Brain (organoid and tissue), 16 donors: ENCODE measurements at places on chromosomes 3 and 15.

GRCh38 chr3:104878395-104878794 is 488.3 kb upstream of the ALCAM start:
- DNase-seq: no peak

GRCh38 chr3:186327912-186328487 is 34.0 kb downstream of the DGKG start:
- DNase-seq: no peak

DNA sequence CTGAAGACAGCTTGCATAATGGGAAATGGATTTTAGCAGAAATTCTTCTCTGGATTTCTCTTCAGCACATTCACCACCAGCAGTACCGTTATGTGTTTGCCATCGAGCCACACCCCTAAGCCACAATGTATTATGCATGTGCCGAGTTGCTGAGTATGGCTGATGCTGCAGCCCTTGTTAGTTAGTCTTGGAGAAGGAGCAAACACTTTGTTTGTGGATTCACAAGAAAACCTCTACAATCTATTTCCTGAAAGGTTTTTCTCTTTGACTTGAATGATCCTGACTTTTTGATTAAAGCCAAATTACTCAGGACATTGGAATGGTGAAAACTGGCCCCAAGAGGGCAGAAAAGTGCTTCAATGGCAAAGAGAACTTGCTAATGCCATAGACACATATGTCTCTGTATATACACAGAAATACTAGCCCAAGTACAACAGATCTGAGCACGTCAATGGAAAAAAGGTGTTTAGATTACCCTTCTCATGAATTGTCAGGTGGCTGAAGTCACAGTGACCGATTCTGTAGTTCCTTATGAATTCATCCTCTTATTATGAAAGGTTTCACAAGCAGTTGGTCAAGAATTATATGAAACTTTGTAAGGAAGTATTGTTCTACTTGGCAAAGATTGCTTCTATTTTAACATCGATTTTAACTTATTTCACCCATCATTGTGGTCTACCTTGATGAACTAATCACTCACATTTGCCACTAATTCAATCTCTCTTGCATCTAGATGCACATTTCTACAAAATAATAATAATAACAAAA is 103.0 kb downstream of the P3H2 start:
- DNase-seq: peak; percentile 29

DNA sequence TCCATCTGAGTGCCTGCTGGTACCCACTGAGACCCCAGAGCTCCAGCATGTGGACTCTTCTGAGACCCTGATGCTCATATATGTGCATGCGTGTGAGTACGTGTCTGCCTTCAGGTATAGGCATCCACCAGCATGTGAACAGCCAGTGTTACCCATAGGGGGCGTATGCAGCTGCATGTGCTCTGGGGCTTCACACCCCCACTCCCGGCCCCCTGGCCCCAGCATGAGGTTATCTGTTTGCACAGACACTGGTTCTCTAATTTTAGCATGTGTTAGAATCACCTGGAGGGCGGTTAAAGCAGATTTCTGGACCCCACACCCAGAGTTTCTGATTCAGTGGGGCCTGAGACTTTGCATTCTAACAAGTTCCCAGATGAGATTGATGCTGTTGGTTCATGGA is 824 bp upstream of the CILP start:
- DNase-seq: no peak
